ENCODE measurements at places on chromosomes 6 and 20.

DNA sequence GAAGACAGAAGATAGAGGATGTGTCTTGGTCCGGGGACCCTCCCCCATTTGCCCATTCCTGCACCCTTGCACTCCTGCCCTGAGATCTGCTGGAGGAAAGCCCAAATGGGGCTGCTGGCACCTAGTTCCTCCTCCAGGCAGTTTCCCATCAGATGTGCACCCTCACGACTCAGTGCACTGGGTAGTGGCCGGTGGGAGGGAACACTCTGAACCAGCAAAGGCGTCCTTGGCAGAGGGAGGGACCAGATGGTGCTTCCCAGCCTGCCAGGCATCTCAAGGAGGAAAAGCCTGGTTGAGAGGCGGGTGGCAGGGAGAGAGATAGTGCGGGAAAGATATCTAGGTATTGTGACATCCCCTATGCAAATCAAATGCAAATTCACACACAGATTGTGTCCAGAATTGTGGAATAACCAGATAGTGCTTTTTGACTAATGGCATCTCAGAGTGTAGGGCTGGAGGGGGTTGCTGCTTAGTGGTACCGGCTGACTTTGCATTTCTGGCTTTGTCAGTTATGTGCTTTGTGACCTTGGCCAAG is 19.5 kb downstream of the TMEM151B start:
- no peak for DNase-seq

GRCh38 chr6:133951227-133951626 is 1.8 kb upstream of the TBPL1 start:
- no peak for DNase-seq

- DNase-seq = no peak
Measured at GRCh38 chr20:24779131-24779530, 169.9 kb upstream of the CST7 start.

- no peak for DNase-seq
Measured at GRCh38 chr6:50635429-50635828, 77.9 kb upstream of the TFAP2D start.

- DNase-seq = no peak
Measured at GRCh38 chr6:118306392-118307238, 241.5 kb upstream of the PLN start.

DNA sequence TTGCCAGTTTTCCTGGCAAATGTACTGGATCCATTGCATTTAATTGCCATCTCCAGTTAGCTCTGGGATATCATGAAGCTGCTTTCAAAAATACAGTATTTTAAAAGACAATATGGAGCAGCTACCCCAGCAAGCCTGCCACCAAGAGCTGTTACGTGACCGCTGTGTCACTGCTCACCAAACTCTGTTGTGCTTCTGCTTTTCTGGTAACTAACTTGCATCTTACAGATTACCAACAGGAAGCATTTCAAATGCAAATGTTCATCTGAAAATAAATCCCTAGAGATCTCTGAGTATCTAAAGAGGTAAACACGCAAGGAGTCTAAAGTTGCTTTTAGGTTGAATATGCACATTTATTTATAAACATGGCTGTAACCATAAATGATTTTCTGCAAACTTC is 1008.3 kb downstream of the KIF16B start:
- no peak for DNase-seq

DNA sequence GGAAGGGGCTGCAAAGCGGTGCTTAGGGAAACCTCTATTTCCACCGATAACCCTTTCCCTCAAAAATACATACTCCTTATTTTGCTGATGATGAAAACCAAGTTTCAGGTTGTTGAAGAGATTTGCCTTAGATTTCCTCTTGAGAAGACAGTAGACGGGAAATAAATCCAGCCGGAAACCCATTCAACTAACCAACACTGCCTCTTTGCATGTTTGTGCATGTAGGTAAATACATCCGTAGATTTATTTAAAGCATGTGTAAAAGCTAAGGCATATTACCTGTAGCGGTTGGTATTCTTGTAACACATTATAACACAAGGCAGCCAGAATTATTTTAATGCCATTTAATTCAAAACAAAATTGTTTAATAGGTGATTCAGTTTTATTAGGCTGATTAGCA is 136.3 kb upstream of the SLC22A23 start:
- DNase-seq = no peak

- DNase-seq = no peak
Measured at GRCh38 chr20:12016291-12016690, 98.6 kb downstream of the BTBD3 start.

GRCh38 chr20:46770330-46771194 is 61.1 kb downstream of the SLC2A10 start:
- DNase-seq = no peak

DNA sequence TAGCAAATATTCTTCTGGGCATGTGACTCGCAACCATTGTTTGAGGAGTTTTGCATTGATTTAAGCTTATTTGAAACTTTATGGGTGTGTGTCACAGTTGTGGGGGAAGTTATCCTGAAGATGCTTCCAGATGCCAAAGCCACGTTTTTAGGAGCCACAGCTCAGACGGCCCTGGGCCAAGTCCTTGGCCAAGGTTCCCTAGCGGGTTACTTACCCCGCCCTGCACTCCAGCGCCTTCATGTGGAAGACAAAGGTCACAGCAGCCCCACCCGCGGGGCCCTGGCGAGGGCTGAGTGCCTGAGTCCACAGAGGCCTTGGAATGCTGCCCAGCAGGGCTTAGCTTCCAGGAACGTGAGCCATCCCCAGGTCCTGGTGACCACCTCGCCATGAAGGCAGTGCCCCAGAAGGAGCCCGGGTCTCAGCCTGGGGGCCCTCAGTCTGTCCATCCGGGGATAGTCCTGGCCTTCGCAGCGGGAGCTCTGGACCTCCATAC is 308.3 kb downstream of the CDH4 start:
- DNase-seq = no peak

DNA sequence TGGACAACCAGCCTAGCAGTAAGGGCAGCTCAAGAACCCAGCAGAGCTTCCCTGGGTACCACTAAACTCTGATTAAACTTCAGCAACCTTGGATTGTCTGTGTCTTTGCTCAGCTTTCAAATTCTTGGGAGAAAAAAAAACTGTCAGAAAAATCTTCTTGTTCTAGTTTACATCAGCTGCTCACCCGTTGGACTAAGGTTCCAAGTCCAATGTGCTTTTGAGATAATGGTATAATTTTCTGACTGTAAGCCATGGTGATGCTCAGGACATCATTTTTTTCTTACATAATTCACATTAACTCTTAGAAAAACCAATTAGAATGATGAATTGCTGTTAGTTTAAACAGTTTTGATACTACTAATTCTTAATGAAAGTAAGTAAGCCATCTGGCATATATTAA is 145.8 kb downstream of the COL9A1 start:
- DNase-seq = no peak

DNA sequence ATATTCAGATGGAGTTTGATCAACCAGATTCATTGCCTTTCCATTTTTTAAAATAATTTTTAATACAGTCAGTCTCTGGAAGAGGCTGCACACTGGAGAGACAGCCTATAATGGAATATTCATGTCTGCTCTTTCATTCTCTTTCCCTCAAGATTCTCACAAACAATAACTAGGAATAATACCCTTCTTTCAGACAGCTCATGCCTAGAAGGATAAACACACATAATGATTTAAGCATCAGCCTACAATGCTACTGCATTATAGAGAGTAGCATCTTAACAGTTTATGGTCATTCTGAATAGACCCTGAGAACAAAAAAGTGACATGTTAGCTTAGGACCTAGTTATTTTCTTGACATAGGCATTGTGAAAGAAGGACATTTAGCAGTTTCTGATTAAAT is 1692.3 kb downstream of the GRIK2 start:
- DNase-seq = no peak

DNA sequence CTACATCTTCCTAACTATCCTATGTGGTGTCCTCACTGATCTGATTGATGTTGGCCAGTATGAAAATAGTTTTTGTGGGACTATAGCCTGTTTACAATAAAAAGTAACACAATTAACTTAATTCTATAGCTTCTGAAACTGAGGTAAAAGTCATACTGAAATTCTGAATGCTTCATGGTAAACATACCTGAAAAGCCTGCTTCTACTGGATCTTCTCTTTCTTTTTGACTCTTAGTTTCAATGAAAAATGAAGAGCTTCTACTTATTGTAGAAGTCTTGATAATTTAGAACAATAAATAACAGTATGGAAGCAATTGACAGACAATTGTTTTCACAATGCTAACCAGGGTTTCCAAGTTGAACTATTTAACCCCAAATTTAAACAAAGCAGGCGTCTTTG is 383.9 kb upstream of the MMS22L start:
- no peak for DNase-seq

- DNase-seq = no peak
Measured at GRCh38 chr6:29641430-29642148, 8.6 kb upstream of the GABBR1 start.

DNA sequence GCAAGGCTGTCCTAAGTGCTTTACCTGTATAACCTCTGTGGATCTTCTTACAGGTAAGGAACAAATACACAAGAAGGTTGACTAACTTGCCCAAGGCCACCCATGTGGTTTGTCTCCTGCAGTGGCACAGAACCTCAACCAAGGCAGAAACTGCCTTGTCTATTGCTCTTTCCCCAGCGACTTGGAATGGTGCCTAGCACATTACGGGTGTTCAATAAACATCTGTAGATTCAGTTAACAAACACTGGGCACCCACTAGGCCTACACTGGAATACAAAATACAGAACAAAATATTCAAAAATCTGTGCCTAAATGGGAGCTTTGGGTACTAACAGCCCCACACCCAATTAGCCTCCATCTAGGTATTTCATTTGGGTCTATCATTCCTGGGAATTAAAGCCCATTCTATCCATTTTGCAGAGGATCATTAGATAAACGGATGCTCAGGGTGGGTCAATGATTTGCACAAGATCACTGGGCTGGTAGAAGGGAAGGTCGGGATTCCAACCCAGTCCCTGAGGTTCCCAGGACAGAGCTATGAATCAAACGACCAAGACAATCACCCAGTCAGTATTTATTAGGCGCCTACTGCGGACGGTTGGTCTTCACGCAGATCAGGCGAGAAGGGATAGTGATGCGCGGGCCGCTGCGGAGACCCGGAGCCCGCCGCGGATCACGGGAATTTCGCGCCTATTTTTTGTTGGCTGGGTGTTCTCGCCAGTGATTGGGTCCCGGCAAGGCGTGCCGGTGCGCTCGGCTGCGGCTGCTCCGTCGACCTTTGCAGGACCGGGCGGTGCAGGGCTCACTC is at the start of gene STK35:
STK35 (plus strand) TSS at position 771 of the 808 bp plus-strand sequence. CDS start 55 bp downstream, outside the sequence.
- no peak for DNase-seq

DNA sequence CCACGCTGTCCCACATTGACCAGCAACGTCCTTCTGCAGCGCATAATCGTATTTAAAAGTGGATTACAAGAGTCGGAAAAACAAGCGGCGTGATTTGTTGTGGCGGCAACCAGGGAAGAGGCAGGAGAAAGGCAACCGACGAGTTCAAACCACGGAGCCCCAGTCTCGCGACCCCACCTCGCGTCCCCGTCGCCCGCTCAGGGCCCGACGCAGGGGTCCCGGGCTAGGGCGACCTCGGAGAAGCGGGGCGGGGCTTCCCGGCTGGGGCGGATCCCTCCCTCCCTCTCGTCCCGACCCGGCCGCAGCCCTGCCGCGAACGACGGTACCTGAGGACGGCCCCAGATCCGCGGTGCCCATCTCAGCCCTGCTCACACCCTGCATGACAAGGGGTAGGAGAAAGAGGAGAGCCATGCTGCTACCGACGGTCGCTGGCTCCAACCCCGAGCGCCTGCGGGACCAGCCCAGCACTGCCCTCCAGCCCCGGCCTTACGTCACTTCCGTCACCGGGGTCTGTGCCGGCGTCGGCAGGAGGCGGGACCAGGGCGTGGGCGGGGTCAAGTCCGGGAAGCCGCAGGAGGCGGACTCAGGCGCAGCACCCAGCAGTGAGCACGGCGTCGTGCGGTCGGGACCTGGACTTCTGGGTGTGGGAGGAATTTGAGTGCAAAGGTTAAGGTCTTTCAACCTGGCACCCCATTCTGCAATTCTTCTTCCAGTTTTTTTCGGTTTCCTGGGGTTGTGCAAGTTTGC is at the start of gene IFNGR1:
IFNGR1 (minus strand) TSS at position 469 of the 747 bp plus-strand sequence; CDS start at position 411, 58 bp downstream.
- no peak for DNase-seq

DNA sequence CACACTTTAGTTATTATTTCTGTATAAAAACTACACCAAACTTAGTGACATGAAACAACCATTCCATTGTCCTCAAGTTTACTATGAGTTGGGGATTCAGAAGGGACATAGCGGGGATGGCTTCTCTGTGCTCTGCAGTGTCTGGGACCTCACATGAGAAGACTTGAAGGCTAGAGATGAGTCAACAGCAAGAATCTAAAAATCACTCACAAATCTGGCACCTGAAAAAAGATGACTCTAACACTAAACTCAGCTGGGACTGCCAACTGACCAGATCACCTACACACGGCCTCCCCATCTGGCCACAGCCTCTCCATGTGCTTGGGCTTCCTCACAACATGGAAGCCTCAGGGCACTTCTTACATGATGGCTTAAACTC is 63.0 kb upstream of the EYA2 start:
- DNase-seq = no peak

DNA sequence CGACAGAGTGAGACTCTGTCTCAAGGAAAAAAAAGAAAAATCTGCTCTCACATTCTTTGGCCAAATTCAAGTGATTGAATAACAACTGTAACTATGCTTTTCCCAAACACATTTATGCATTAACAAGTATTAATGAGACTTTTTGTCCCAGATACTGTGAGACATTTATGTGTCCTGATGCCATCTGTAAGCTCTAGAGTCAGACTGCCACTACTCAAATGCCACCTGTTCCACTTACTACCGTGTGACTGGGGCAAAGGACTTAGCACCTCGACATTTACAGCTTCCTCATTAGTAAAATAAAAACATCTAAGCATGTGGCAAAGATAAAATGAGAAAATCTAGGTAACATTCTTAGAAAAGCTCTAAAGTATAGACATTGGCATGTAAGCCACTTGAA is 178.1 kb upstream of the MARCKS start:
- DNase-seq = no peak

- no peak for DNase-seq
Measured at GRCh38 chr6:219019-219570, 73.2 kb upstream of the DUSP22 start.

GRCh38 chr20:51359947-51360346 is 182.6 kb downstream of the NFATC2 start:
- no peak for DNase-seq

- no peak for DNase-seq
Measured at GRCh38 chr20:1823450-1823844, 71.8 kb upstream of the SIRPA start.

- DNase-seq = no peak
Measured at GRCh38 chr20:60300374-60300773, 342.2 kb downstream of the CDH26 start.

GRCh38 chr6:3701631-3702030 is 49.9 kb downstream of the PXDC1 start:
- no peak for DNase-seq

- no peak for DNase-seq
Measured at GRCh38 chr6:156029286-156029985, 573.8 kb upstream of the NOX3 start.

DNA sequence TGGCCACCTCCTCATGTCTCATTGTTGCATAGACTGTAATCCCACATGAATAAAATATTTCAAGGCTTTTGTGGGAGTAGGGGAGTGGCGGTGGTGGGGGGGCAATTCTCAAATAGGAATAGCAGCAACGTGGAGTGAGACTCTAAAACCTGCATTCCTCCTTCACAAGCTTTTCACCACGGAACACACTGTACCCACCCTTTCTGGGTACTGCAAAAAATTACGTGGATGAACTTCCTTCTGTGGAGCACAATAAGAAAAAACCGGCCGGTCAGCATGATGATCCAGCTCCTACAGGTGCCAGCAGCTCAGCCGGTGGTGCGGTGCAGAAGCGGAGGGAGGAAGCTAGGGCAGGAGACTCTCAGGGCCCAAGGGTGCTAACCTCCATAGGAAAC is 930 bp upstream of the RRAGD start:
- no peak for DNase-seq

- DNase-seq = no peak
Measured at GRCh38 chr20:57632286-57632685, 12.1 kb upstream of the ZBP1 start.
